HT-29 (cell line): ENCODE measurements at places on chromosomes 6 and 20. TPM values are rescaled to one million over a fixed set of nuclear protein-coding genes. Genes with fewer than 3 reads are reported as not detected.

GRCh38 chr6:125953502-125953875, 3.1 kb upstream of the HINT3 start:
- DNase-seq = peak; percentile 74

DNA sequence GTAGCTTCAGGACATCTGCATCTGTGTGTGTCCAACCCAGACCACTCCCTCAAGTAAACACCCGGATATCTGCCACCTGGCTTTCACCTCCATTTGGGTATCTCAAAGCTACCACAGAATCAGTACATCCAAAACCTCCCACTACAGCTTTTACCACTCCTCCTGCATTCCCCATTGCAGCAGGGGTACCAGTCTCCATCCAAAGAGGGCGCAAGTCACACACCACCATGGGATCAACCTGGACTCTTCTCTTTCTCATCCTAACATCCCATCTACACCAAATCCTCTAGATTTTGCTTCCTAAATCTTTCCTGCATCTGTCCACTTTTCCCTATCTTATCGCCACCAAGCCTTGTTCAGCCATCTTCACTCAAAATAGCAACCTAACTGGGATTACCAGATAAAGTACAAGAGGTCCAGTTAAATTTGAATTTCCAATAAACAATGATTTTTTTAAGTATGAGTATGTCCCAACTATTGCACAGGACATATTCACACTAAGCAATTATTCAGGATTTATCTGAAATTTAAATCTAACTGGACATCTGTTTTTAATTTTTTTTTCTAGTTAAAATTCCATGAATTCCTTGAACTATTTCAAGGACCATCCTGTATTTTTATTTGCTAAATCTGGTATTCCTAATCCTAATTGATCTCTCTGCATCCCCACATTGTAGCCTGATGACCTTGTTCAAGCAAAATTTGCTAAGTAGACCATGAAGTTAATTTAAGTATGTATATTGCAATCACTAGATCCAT, 164.3 kb upstream of the MLN start:
- DNase-seq = peak; percentile 38

GRCh38 chr6:111406200-111406721, 76.8 kb downstream of the REV3L start:
- no peak for DNase-seq

Gene SMLR1
- not detected in 2 replicates for total RNA-seq
